ENCODE measurements at places on chromosomes 1 and 21. TPM values are rescaled to one million over a fixed set of nuclear protein-coding genes. Genes with fewer than 3 reads are reported as not detected.

DNA sequence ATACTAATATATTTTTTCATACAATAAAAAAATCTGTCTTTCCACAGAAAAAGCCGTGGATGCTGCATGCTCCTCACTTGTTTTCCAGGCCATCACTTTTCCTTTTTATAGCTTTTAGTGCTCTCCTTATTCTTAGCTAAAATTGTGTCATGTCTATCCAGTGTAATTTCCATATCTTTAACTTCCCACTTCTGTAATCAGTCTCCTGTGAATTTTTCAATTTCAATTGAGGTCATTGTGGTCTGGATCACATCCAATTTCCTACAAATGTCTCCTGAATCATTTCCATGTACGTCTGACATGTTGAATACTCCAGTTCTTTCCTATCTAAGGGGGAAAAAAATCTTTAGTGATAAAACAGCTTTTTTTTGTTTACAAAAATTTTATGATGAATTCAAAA is 838.2 kb upstream of the B3GALT2 start:
- DNase-seq: no peak

- no peak for DNase-seq
Measured at GRCh38 chr1:177907000-177907399, 62.9 kb downstream of the SEC16B start.

GRCh38 chr1:157988002-157988401 is 5.4 kb upstream of the KIRREL1 start:
- DNase-seq: no peak

DNA sequence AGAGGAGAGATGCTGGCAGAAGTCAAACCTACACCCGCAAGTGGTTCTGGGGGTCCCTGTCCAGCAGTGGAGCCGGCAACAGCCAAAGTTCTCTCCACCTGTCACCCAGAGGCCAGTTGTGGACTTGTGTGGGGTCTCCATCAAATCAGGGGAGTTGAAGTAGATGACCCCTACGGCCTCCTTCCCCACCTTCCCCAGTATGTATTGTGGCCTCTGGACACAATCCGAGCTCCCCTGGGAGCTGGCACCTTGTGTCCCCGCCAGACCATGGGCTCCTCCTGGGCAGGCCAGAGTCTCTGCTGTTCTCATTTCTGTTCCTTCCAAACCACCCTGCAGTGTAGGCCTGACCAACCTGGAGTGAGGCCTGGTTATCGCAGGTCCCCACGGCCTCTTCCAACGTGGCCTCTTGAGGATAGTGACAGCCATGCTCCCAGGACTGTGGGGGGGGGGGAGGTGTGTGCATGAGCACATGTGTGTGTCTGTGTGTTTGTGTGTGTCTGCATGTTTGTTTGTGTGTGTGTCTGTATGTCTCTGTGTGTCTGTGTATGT is 246.4 kb downstream of the MATN1 start:
- DNase-seq: no peak

GRCh38 chr1:24878045-24878444 is 52.0 kb downstream of the RUNX3 start:
- no peak for DNase-seq

- DNase-seq: no peak
Measured at GRCh38 chr21:23607782-23608431, 1999.4 kb downstream of the MRPL39 start.

DNA sequence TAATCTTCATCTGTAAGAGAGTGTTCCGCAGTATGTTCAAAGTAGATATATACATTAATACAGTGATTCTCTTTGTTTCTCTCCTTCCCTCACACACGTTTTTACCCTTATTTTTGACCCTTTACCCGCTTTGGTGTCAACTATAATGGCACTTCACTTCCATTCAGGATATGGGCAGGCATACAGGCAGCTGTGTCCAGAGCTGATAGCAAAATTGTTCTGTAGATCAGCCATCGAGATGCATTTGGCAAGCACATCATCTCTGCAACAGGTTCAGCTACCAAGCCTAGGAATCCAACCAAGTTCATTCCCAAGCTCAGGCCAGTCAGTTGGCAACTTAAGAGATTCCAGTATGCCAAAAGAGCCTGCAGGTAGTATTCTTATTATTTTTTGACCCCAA is 74.8 kb downstream of the FNBP1L start:
- DNase-seq: no peak

GRCh38 chr1:13908128-13908527 is 208.1 kb downstream of the PRDM2 start:
- no peak for DNase-seq

DNA sequence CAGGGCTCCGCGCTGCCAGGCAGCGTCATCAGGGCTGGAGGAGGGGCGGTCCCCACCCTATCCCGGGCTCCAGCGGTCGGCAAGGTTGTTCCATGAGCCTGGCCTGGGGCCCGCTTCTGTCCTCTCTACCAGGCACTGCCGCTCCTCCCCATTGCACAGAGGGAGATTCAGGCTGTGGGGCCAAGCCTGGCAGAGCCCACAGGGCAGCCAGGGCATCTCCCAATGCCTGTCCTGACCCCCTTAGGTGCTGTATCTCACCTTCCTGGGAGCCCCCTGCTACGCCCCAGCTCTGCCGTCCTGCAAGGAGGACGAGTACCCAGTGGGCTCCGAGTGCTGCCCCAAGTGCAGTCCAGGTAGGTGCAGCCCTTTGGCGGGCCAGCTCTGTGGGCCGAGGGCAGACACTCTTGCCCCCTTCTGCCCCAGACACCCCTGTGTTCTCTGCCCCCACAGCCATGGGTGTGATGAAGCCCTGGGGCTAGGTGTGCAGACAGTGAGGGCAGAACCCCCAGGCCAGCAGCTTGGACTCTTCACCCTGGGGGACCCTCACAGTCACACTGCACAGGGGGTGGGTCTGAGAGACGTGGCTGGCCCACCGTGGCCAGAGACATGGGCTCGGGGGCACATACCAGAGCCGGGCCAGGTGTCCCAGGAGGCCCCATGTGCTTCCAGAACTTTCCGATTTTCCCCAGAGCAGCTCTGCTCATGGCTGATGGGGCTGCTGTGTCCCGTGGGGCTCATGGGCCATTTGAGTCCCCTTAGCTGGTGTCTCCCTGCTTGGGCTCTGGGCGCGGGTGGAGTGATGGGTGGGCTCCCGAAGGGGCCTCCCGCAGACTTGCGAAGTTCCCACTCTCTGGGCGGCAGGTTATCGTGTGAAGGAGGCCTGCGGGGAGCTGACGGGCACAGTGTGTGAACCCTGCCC is 1.6 kb downstream of the TNFRSF14 start:
- no peak for DNase-seq

DNA sequence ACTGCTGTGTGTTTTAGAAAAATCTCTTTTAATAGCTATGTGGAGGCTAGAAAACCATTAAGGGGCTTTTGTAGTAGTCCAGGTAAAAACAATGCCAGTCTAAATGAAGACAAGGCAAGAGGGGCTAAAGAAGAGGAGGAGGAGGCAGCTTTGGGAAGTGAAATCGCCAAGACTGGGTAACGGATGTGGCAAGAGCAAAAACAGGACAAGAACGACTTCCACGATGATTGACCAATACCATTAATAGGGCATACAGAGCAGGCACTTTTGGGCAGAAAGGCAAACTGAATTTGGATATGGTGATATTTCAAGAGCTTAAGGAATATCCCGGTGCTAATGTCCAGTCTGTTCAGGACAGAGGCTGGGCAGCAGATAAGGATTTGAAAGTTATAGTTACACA is 22.0 kb downstream of the COA6 start:
- no peak for DNase-seq

The RAB25 gene
- polyA plus RNA-seq: 7.5 TPM

The OLFM3 gene
- not detected for polyA plus RNA-seq

Data from muscle of arm (tissue), 14 donors.